CD8-positive, alpha-beta memory T cell (primary cell): ENCODE measurements at places on chromosomes 7 and 10. TPM values are rescaled to one million over a fixed set of nuclear protein-coding genes. Genes with fewer than 3 reads are reported as not detected.
A peak's percentile ranks its signal among the peaks of the same experiment; 100 is the strongest.

- no peak for DNase-seq
These were observed 32.9 kb upstream of the CHST3 start for GRCh38 chr10:71931295-71931694.

GRCh38 chr7:135719688-135720087 is 8.3 kb downstream of the SLC13A4 start:
- DNase-seq: no peak

DNA sequence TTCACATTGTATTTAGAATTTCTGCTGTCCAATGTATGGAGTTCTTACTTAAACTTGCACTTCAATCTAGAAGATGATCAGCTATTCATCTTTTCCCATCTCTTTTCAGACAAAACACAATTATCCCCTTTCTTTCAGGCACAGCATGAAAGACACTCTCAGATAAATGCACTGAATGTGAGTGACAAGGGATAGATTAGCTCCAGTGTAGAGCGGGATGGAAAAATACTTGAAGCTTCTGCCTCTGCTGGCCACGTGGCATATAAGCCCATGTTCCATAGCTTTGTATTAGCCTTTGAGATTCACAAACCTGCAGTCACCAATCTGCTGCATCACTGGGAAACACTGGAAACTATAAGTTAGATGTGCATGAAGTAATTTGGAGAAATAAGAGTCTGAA is 162.2 kb upstream of the FAM3C start:
- no peak for DNase-seq

DNA sequence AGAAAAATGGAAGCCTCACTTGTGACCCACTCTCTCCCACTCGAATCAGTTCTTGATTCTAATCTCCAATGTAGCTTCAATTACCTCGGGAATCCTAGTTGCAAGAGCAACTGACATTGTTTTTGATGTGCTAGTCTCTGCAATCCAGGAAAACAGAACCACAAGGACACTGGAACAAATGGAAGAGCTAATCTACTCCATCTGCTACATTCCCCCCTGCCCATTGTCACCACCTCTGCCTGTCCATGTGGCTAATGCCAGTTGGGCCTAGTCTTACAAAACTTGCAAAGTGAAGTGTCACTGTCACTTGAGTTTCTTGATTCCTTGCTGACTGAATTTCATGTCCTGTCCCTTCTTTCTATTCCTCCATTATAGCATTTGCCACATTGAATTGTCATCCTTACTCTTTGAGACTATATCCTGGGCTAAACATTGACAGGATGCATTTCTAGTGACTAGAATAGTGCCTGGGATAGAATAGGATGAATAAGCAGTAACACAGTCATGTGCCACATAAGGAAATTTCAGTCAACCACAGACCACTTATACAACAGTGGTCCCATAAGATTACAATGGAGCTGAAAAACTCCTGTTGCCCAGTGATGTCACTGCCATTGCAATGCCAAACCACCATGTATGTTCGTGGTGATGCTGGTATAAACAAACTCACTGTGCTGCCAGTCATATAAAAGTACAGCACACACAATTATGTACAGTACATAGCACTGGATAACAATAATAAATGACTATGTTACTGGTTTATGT is 13.5 kb downstream of the GCC1 start:
- no peak for DNase-seq

- DNase-seq: peak; percentile 85
These were observed at the start of gene TMEM140 for GRCh38 chr7:135147899-135148721. Gene TMEM140, plus strand, starts transcription at chr7:135148072. Its CDS starts 16,370 bp downstream, at chr7:135164442.

DNA sequence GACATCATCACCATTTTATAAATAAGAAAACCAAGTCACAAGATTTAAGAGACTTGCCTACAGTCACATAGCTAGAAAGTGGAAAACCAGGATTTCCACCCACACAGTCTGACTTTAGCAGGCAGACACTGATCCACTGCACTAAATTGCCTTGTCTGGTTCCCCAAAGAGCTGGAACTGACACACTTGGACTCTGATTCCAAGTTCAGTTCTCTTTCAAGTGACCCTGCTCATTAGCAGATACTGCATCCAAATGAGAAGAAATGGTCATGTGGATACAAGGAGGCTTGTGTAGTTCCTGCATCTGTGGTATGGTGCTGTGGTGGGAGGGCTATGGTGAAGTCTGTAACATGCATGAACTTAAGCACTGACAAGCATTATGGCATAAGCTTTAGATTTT is 180.1 kb upstream of the MKLN1 start:
- no peak for DNase-seq

GRCh38 chr10:75498884-75499350 is 67.5 kb downstream of the LRMDA start:
- DNase-seq: no peak

DNA sequence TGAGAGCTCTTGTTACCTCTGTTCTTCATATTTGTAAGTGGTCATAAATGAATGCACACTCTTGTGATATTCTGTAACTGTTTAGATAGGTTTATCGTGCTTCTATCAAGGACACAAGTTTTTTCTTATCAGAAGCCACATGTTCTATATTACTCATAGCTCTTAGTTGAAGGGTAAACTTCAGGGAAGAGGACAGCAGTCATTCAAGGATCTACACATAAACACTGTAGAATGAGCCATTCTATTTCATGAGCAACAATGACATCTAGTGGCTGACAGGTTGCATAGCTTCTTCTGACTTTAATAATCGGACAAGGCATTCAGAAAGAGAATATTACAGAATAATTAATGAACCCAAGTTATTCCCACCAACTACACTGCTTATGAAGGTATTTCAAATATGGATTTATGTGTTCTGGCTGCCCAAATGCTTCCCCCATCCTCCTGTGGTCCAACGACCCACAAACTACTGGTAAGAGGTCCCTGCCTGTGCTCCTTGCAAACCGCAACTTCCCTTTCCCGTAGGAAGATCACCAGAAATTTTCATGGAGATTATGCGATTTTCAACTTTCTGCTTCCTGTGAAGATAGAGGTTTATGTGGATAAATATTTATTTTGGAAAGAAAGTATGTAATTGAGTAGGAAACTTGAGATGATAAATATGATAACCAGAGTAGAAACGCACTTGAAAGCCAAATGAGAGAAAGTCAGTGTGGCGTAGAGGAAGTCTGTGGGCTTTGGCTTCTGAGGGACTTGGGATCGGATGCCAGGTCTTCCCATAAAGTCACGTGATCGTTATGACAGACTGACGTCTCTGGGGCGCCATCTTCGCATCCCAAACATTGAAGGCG is 16.8 kb upstream of the ABCB5 start:
- peak; percentile 31 for DNase-seq

DNA sequence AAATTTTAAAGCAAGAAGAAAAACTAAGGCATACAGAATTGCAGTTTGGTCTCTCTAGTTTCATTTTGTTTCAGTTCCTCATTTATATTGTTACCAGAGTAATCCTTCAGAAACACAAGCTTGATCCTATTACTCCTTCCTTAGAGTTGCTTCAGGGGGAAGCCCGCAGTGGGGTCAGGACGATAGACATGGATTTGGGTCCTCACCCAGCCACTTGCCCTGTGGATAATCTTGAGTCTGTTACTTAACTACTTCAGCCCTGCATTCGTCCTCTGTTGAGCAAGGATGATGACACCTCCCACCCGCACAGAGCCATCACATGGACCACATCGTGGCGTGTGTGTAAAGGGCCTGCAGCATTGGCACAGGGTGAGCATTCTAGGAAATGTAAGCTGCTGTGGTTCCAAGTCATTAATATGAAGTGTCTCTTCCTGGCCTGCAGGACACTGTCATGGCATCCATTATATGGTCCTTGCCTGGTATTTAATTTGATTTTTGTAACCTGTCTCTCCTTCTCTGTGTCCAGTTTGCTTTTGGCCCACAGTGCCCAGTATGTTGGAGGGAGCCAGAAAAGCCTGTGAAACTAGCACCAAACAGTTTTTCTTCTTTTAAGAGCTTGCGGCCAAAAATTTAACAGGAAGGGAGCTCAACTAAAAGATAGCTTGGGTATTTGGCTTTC is 111.2 kb downstream of the EEPD1 start:
- no peak for DNase-seq

GRCh38 chr7:104862719-104863118 is 151.3 kb upstream of the KMT2E start:
- DNase-seq: no peak

DNA sequence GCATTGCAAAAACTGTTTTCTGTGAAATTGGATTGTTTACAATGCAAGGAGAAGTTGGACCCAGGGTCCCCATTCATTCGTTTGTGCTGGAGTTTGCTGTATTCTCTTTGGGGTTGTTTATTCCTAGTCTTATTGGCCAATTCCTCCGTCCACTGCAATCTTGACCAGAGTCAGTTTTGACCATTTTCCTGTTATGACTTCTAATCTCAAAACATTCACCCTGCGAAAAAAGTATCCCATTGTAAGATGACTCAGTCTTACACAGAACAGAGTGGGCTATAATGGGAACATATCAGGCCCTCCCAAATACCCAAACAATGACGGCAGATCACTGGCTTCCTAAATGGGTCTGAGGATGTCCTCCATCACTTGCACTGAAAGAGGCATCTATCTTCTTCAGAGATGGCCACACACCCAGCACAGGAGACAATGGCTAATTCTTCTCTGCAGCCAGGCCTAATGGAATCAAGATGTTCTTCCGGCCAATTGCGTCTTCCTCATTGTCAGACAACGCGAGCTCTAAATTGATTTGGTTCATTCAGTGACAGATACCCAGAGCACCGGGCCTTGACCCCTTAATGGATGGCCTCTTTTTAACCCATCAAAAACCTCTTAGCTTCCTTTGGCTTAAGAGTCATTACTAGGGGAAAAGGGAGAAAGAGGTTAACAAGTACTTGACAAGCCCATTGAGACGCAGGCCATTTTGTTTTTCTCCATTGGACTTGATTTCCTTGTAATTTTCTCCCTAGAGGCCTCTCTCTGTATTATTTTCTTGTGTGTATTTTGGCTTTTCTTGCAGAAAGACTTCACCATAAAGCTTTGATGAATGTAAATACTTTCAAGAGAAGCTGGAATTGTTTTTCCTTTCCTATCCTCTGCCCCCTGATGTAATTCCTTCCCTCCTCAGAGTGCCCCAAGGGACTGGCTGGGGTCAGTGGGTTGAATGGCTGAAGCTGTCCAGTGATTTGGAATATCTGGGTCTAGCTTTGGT is 129.6 kb downstream of the PRPF18 start:
- no peak for DNase-seq

DNA sequence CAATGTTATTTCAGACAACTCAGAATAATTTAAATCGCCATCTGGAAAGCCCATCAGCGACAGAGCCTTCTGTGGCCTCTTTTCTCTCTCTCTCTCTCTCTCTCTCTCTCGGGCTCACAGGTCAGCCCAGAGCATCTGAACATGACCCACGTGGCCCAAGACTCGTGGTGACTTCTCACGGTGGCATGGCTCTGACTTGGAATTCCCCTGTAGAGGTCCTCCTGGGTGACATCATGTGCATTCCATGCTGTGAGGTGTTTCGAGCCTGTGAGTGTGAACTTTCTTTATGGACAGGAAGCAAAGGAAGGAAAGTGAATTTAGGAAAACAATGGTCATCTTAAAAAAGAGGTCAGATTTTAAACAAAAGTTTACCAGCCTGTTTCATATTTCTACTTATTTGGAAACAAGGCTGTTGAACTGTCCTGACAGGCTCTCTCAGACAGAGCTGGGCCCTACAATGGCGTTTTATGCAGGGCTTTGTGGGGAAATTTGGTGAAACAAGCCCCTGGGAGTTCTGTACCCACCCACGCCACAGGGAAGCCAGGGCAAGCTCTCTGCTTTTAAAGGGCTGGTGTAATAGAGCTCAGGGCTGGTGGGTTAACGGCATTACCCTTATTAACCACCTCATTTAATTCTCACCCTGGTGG is 359.7 kb upstream of the ZNF32 start:
- DNase-seq: no peak

GRCh38 chr10:43928425-43928968 is 279.8 kb upstream of the ZNF32 start:
- no peak for DNase-seq

- no peak for DNase-seq
These were observed 7.5 kb upstream of the GPER1 start for GRCh38 chr7:1080252-1080920.

- no peak for DNase-seq
These were observed 140.5 kb downstream of the MAD1L1 start for GRCh38 chr7:2092279-2092678.

DNA sequence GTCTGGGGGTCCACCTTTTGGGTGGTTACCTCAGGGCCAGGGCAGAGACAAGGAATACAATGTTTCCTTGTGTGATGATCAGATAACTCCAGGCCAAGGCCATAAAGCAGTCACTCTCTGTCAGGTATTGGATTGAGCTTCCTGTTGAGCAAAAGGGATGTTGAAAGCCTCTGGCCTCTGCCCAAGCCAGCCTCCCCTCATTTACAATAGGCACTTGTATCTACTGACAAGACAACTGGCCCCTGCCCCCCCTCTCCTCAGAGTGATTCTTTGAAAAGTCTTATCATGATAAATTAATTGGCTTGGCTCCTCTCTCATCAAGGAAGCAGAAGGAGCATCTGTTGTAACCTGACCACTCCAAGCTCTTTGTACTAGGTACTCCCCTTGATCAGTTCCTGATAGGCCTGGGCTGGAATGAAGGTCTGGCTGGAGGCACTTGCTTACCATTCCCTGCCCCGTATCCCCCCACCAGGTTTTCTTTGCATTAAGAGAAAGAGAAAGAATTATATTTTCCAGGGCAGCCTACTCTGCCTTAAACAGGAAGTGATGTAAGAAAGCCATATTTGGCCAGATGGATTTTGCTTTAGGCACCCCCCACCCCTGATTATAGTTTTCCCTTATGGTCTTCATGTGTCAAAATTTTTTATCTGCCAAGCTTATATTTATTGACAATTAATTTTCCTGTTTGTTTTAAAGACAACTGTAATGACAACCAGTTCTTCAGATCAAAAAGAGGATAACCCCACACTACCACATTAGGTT is 42.1 kb upstream of the HPS1 start:
- no peak for DNase-seq

DNA sequence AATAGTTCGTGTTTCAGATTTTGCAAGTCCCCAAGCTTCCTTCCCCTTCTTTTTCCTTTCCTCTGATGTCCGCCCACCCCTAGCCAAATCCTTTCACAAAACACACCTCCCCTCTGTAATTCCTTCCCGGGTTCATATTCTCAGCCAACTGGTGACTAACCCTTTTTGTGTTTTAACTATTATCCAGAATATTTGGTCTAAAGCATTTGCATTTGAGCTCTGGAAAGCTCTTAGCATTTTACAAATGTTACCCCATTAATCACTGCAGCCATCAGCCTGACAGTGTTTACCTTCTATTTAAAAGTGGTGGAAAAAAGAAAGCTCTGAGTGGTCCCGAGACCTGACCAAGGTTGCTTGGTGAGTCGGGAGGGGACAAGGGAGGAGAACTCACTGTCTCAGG is 139.0 kb downstream of the CREB5 start:
- no peak for DNase-seq

Gene ADRB1
- total RNA-seq: 0.50 TPM

Gene FOXP2
- total RNA-seq: not detected

Gene KLF14
- total RNA-seq: not detected

Gene MSS51
- total RNA-seq: 1.5 TPM

Gene NACAD
- total RNA-seq: 1.3 TPM

Gene TRIM74
- 0.64 TPM for total RNA-seq

Gene TWIST1
- 0.18 TPM for total RNA-seq

Gene ZNF248
- total RNA-seq: 5.8 TPM

Gene ENO4
- total RNA-seq: not detected

Gene ADRA2A
- not detected for total RNA-seq

Gene MEIG1
- 1.2 TPM for total RNA-seq
